ENCODE measurements at places on chromosomes 11 and 22.

DNA sequence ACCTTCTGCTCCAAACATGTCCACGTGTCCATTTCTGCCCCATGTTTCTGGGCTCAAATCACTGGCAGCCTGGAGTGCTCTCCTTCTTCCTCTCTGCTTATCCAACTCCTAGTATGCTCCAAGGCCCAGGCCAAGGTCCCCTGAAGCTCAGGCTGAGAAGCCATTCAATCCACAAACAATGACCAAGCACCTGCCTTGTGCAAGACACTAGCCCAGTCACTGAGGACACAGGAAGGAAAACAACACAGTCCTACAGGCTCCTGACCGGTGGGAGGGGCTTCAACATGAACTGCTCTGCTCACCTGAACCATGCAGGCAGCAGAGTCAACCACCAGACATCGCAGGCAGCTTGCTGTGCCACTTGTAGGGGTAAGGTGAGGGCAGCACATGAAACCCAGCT lies 93.6 kb downstream of the RPL27A start:
- no peak overlapping the region for H3K4me3 ChIP-seq
- H3K4me1 ChIP-seq: peaks cover 1% of the 10 kb centered on the region
- no peak overlapping the region for H3K27ac ChIP-seq
- H3K27me3 ChIP-seq: peaks cover 8% of the 10 kb centered on the region

GRCh38 chr11:1574238-1574932 lies 2.3 kb upstream of the DUSP8 start:
- no peak overlapping the region for H3K27ac ChIP-seq
- peak; percentile 69 for DNase-seq
- no peaks in the 10 kb centered on the region for H3K36me3 ChIP-seq
- H3K4me1 ChIP-seq: peaks cover 15% of the 10 kb centered on the region
- H3K27me3 ChIP-seq: peaks cover 15% of the 10 kb centered on the region

DNA sequence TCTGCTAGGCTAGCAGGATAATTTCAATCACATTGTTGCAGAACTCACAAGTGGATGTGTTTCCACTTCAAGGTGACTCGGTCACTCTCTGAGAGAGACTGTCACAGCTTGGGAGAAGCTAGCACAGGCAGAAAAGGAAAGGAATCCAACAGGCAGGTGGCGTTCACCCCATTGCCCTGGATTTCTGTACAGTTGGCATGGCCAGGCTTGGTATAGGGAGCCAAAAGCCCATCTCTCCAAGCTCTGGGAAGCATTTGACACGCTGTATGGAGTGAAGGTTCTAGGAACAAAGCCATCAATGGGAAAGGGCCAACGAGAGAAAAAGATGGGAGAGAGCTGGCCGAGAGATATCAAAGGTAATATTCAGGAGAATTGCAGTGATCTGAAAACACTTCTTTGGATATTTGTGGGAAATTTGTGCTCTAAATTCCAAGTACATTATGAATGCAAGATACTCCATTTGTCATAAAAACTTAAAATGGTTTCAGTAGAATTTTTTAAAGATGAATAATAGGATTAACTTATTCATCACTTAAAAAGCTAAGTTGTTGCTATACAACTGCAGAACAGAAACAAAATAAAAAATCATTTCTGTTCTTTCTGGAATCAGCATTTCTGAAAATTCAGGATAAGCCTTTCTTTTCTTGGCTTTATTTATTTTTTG lies 223.5 kb upstream of the NTM start:
- H3K27me3 ChIP-seq: peaks cover 5% of the 10 kb centered on the region
- no peak for DNase-seq
- no peaks in the 10 kb centered on the region for H3K4me1 ChIP-seq
- no peaks in the 10 kb centered on the region for H3K36me3 ChIP-seq
- H3K27ac ChIP-seq: no peak overlapping the region
- no peak overlapping the region for H3K4me3 ChIP-seq

DNA sequence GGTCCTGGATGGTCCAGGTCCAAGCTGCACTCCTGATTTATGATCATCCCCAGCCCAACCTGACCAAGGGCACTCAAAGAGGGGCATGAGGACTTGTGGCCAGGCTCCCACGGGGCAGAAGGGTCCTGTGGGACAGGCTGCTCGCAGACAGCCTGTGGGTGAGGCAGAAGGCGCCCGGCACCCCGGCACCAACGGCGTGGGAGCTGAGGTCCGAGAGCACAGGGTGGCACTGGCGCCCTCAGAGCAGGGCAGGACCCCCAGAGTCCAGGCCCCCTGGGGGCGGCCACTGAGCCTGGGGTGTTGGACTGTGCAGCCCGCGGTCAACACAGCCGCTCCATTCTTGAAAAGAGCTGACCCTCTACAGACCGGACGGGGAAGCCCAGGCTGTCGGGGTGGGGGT lies 3.3 kb downstream of the IL17REL start:
- no peak overlapping the region for H3K4me3 ChIP-seq
- no peak overlapping the region for H3K27ac ChIP-seq
- peaks cover 15% of the 10 kb centered on the region for H3K4me1 ChIP-seq
- H3K36me3 ChIP-seq: no peaks in the 10 kb centered on the region

DNA sequence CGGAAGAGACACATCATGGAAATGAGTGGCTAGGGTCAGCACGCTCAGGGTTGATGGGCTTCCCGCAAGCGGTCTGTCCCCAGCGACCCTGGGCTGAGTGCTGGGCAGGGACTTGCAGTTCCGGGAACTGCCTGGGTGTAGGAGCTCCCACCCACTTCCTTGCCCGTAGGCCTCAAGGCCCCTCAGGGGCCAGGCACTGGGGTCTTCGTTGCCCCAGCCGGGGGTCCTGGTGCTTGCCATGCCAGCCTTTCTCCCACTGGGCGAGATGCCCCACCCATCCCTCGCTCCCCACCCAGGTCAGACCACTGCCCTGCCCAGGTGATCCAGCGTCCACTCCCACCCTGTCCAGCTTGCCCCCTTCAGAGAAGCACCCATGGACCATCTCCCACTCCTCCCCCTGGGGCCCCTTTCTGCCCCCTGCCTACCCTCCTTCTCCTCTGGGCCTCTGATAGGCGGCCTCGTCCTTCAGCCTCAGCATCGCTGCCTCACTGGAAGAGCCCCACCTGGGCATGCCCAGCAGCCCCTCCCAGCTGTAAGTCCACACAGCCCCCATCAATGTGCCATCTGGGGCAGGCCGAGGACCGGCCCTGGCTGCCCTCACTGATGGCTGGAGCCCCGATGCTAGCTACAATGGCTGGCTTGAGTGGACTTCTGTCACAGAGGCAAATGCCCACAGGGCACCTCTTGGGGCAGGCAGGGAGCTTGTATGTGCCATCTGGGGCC lies 17.8 kb upstream of the DGCR8 start:
- no peak for DNase-seq
- no peaks in the 10 kb centered on the region for H3K27me3 ChIP-seq
- H3K4me1 ChIP-seq: peaks cover 9% of the 10 kb centered on the region
- H3K36me3 ChIP-seq: no peaks in the 10 kb centered on the region
- no peak overlapping the region for H3K27ac ChIP-seq

GRCh38 chr11:64925536-64926436 lies 1.3 kb downstream of the PPP2R5B start:
- DNase-seq: no peak
- H3K36me3 ChIP-seq: peaks cover 2% of the 10 kb centered on the region
- peak overlapping the region; percentile 91 for H3K4me3 ChIP-seq
- no peaks in the 10 kb centered on the region for H3K27me3 ChIP-seq
- H3K27ac ChIP-seq: no peak overlapping the region
- peaks cover 13% of the 10 kb centered on the region for H3K4me1 ChIP-seq

- no peak overlapping the region for H3K4me3 ChIP-seq
- DNase-seq: no peak
- no peak overlapping the region for H3K27ac ChIP-seq
- H3K27me3 ChIP-seq: peaks cover 41% of the 10 kb centered on the region
Measured at GRCh38 chr22:29171721-29172120, 34.0 kb upstream of the EMID1 start.

- peaks cover 89% of the 10 kb centered on the region for H3K36me3 ChIP-seq
- H3K4me1 ChIP-seq: peaks cover 92% of the 10 kb centered on the region
- H3K27ac ChIP-seq: peak overlapping the region; percentile 99
- no peaks in the 10 kb centered on the region for H3K27me3 ChIP-seq
- H3K4me3 ChIP-seq: peak overlapping the region; percentile 72
Measured at GRCh38 chr11:128490092-128490491, 97.3 kb downstream of the ETS1 start.

DNA sequence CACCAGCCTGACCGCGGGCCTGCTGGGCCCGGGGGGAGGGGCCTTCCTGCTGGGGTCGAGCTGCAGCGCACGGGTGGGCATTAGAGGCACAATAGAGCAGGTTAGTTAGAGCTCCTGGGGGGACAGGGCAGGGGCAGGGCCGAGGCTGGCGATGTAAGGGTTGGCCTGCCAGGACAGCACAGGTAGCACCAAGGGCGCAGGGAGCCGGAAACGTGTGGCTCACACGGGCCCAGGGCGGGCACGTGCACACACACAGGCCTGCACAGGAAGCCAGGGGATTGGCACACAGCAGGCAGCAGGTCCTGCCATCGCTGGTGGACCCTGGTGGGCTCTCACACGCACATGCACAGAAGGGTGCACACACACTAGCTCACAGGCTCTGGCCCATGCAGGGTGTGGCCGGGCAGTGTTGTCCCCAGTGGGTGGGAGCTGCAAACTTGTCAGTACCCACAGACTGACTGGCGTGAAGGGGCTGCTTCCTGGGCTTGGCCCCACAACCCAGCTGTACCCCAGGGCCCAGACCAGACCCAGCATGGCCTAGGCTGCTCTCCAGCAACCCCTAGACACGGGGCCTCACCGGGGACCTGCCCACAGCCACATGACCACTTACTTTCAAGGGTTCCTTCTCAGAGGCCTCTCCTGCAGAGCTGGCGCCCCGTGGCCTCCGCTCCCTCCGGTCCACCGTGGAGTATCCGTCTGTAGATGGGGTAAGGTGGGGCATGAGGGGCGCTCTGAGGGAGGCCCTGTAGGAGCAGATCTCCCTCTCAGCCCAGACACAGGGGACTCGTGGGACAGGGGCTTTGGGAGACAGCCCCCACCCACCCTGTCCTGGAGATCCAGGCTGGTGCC lies 29.9 kb upstream of the TXNRD2 start:
- no peak overlapping the region for H3K27ac ChIP-seq
- H3K27me3 ChIP-seq: no peaks in the 10 kb centered on the region
- no peak for DNase-seq
- no peak overlapping the region for H3K4me3 ChIP-seq

- no peaks in the 10 kb centered on the region for H3K36me3 ChIP-seq
- peaks cover 4% of the 10 kb centered on the region for H3K4me1 ChIP-seq
- DNase-seq: peak; percentile 6
- no peak overlapping the region for H3K27ac ChIP-seq
Measured at GRCh38 chr22:45504373-45505341, 2.0 kb downstream of the FBLN1 start.

GRCh38 chr11:7449211-7449840 lies 36.0 kb upstream of the OLFML1 start:
- no peaks in the 10 kb centered on the region for H3K4me1 ChIP-seq
- no peaks in the 10 kb centered on the region for H3K27me3 ChIP-seq
- H3K4me3 ChIP-seq: no peak overlapping the region
